ENCODE measurements at places on chromosomes 16 and 17.
A peak's percentile ranks its signal among the peaks of the same experiment; 100 is the strongest.

DNA sequence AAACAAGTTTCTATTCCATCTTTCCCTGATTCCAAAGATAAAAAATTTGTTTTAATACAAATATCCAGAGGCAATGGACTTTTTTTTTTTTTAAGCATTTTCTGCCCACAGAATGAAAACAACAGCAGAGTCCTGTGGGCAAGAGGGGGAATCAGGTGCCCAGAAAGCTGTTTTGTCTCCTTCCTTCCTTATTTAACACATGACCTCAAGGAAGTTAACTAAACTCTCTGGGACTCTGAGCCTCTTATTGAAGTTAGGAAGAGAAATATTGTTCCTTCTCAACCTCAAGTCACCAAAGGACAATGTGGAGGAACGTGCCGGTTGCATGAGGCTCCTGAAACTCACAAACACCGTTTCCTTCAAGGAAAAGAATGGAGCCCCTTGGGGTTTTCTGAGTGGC lies 34.9 kb downstream of the LITAF start:
- no peak for DNase-seq

- no peak for DNase-seq
These were observed 48.1 kb downstream of the KSR1 start for GRCh38 chr17:27504188-27504995.

GRCh38 chr17:56613131-56613530 lies 19.6 kb downstream of the NOG start:
- DNase-seq = no peak

- DNase-seq = peak; percentile 66
These were observed 11.5 kb downstream of the UBALD2 start for GRCh38 chr17:76276461-76277299.

- DNase-seq = no peak
These were observed 7.0 kb downstream of the SAMD14 start for GRCh38 chr17:50122945-50123344.

DNA sequence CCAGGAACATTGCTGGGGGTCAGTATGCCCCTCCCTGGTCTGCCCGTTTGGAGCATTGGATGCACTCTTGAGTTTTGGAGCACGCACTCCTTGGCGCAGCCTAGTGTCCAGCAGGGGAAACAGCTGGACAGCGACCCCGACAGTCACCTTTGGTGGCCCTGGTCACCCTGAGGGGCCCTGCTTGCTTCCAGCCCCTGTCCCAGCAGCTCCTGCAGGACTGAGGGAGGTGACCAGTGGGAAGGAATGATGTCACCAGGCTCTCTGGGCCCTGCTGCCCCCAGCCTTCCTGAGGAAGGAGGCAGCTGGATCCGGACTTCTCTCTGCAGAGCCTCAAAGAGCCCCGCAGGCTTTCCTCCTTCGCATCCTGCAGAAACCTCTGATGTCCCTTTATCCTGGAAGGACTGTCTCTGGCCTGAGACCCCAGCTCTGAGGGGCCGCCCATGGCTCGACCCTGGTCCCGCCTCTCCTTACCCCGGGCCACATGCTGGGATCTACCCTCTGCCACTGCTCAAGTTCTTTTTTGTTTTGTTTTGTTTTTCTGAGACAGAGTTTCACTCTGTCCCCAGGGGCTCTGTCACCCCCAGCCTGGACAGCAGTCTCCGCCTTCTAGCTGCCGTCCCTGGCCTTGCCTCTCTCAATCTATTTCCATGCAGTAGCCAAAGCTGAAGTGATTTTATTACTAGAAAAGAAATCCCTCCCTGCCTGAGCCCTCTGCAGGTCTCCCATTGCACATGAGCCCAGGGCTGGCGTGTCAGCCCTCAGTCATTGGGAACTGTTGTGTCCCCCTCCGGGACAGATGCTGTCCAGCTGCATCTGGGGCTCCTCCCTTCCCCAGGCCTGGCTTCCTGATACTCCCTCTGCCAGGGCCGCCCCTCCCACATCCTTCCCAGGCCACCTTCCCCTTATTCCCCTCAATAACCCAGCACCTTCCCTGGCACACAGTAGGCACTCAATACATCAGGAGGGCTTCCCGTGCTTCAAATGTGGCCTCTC lies 11.6 kb downstream of the ZSCAN10 start:
- DNase-seq = no peak

DNA sequence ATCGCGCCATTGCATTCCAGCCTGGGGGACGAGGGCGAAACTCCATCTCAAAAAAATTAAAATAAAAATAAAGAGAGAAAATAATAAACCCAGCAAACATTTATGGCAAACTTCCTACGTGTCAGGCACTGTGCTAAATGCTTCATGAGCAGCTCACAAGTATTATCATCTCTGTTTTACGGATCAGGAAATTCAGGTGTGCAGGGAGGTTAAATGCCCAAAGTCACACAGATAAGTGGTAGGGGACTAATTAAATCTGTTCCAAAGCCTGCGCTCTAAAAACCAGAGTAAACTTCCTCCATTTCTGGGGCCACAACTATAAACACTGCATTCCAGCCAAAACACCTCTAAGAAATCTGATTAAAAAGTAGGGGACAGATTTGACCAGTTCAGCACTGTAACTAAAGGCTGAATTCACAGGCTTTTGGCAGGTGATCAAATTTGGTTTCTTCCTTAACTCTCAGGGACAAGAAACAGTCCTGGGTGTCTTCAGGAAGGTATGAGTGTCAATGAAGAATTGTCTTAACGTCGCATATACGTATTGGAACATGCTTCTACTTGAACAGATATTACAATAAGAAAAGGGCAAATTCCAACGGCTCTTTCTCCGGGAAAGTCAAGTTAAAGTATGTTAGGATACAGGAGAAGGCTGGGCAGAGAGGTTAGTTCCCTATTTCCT lies 996 bp downstream of the STRADA start:
- DNase-seq = no peak

DNA sequence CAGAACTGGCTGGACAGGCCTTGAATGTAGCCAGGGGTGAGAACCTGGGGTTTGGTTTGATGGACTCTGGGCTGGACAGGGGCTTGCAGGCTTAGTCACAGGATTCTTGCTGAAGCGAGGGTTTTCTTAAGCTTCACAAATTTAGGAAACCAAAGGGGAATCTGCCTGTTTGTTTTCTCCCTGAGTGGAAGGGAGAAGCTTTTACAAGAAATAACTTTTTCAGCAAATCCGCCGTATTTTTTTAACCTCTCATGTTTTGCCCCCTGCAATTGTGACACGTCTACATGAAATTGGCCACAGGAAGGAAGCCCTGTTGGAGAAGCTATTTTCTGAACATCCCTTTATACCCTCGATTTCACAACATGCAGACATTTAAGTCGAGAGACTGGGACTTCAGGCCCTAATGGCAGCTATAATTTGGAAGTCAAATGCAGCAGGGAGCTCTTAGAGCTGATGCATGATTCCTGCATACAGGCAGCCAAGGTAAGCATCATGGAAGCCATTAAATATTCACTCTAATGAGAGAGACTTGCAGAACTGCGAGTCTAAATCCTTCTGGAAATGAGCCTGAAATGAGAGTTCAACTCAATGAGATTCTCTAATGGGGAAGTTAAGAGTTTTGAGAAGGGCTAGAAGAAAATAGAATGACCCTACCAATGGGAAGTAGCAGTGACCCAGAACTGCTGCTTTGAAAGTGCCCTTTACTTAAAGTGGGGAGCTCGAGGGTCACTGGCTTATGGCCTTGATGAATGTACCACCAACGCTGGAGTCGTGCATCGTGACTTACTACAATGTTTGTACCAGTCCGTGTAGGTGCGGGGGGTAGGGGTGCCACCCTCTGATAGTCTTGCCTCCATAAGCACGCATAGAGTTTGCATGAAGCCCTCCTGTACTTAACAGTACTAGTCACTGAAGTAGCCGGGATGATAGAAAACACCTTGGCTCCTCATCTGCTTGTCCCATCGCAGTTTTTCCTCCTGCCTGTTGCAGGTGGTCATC lies 45.1 kb upstream of the IRF8 start:
- no peak for DNase-seq

- DNase-seq = no peak
These were observed 26.4 kb downstream of the ARHGAP44 start for GRCh38 chr17:12815642-12816141.

- DNase-seq = no peak
These were observed 478.2 kb downstream of the MAF start for GRCh38 chr16:79122343-79122742.

DNA sequence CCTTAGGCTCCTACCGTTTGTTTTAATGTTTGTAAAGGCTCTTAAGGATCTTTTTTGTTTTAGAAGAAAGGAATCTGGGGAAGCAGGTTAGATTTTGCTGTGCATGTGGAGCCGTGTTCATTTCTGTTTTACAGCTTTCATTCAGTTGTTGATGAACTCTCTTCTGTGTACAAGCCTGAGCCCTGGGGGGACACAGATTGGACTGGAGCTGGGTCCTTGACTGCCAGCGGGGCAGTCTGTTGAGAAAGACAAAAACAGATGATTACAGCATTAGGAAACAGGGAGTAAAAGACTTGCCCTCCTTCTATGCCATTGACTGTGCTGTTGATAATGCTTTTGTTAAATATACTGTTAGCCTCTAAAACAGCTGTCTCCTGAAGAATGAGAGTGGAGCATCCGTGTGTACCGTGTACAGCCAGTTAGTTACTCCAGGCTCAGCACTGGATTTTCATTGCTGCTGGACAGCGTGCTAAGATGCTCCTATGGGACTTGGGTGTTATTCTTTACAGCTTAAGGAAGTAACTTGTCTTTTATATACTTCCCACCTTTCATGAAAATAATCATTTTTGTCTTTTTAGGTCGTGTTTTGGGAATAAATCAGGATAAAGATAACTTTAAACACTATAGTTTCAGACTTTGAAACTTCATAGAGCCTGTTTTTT lies 3.2 kb downstream of the MAP1LC3B start:
- DNase-seq = no peak

Data from fibroblast of gingiva (primary cell).